CD4-positive, alpha-beta T cell (primary cell): ENCODE measurements at places on chromosomes 7 and 10. TPM values are rescaled to one million over a fixed set of nuclear protein-coding genes. Genes with fewer than 3 reads are reported as not detected.

The GBX1 gene
- total RNA-seq = not detected

The NCAPG2 gene
- total RNA-seq = 9.9 TPM

The STOX1 gene
- 0.41 TPM for total RNA-seq

The PAX4 gene
- total RNA-seq = not detected

The ATP6V0A4 gene
- not detected for total RNA-seq

The CARD11 gene
- total RNA-seq = 122 TPM

The CACNB2 gene
- 0.34 TPM for total RNA-seq

The IFRD1 gene
- 205 TPM for total RNA-seq

The TMEM176A gene
- not detected for total RNA-seq
